T-helper 2 cell (primary cell): ENCODE measurements at places on chromosomes 4 and X.

DNA sequence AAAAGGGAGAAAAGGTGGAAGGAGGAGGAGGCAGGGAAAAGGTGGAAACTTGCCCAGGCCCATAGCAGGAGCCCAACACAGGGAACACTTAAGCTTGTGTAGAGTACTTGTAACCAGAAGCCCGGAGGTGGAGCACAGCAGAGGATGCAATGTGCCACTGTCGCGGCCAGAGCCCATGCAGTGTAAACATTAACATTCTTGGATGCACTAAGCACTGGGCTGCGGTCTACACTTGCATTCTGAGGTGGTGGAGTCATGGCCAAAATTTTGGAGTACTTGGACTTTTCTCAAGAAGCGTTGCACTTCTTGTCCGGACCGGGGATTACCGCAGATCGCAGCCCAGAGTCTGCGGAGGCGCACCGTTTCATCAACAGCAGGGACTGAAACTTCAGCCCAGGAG, 4.5 kb upstream of the RHOXF1 start:
- no peak for DNase-seq

DNA sequence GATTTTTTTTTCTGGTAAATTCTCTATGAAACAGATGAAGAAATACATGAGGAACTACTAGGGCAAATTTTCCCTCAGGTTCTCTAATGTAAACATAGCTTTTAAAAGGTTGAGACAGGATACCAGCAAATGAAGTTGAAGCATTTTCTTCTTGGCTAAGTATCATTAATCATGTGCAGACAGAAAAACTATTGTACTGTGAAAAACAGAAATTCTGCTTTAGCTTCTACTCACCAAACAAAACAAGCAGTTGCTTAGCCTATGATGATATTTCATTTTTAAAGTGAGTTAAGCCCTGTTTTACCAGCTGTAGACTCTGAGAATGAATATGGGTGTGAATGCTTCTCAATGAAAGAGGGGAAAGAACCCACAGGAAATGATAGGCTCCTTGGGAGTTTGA, 358.9 kb downstream of the TRAM1L1 start:
- no peak for DNase-seq

DNA sequence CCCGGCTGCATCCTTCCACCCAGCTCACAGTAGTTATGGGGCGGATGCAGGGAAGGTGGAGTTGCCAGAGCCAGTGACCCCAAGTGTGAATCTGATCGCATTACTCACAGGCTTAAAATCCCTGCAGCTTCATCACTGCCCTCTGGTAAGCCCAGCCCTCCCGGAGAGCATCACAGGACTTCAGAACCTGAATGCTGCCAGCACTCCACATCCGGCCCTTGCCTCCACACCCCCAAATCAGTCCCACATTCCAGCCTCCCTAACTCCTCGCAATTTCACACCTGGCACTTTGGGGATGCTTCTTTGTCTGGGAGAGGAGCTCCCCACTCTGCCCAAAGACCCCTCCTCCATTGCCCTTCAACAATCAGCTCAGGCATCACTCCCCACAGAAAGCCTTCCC, 15.6 kb downstream of the RASL11B start:
- no peak for DNase-seq

DNA sequence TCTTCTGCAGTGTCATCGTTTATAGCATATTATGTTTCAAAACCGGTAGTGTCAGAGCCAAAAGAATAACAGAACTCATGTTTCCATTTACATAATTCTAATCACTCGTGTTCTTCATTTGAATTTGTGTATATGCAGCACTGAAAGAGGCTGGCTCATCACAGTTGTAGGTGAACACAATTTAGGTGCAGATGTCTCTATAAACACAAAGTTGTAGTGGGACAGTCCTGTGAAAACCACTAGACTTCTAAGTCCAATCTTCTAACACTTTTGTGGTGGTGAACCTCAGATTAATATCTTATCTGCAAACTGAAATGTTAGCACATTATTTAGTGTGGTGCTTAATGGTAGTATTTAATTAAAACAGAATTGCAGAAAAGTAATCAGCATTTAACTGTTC, 872.4 kb downstream of the C4orf33 start:
- DNase-seq, result no peak

DNA sequence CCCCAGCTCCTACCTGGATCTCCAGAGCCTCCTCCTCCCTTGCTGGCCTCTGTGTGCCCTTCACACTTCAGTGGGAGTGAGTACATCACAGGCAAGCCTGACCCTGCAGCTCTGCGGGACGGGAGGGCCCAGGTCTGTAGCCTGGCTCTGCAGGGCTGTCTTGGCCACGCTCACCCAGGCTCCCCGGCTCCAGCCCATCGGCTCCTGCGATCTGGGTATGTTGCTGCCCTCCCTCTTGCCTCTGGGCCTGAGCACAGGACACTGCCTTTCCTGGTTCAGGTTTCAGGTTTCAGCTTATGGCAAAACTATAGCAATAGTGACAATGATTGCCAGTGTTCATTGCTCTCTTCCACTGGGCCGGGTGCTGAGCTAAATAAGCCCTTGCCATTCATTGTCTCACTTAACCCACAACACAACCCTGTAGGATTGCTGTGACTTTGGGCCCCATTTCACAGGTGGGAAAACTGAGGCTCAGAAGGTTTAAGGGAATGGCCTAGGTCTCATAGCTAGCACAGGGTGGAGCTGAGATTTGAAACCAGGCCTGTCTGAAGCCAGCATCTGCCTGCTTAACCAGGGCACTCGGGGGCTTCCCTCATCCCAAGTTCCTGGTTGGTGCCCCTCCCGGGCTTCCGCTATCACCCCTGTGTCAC, 44.6 kb upstream of the SORCS2 start:
- DNase-seq, result no peak

DNA sequence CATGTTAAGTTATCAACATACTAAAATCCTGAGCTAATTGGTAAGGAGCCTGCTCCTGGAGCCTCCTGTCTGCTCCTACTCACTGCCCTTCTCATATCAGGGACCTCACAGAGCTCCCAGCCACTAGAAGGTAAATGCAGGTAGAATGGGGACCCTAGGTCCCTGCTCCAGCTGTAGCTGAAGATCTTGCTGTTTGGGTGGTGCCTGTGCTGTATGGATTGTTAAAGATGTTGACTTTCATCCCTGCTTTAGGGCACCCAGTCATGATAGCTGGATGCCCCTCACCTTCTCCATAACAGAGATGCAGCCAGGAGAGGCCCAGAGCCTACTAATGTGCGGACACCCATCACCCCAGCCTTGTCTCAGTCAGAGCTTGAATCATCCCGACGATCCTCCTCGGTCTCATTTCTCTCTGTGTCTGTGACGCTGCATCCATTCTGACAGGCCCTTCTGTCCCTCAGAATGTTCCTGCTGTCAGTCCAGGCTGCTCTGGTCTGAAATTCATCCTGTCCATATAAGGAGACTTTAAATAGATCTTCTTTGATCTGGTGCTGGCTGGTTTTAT, 341.7 kb upstream of the GATB start:
- DNase-seq, result no peak
